Subcutaneous adipose tissue (tissue), 4 donors: ENCODE measurements at places on chromosomes 2 and 18. TPM values are rescaled to one million over a fixed set of nuclear protein-coding genes. Genes with fewer than 3 reads are reported as not detected.

The COX7A2L gene
- 125 TPM for total RNA-seq

The CDK5R2 gene
- not detected for total RNA-seq

The PLEKHB2 gene
- total RNA-seq = 48.6 TPM

The ERMN gene
- 1.9 TPM for total RNA-seq

The MAPK4 gene
- not detected for total RNA-seq

The SLC16A14 gene
- 3.3 TPM for total RNA-seq

The IL1RN gene
- 0.98 TPM for total RNA-seq

The AKAIN1 gene
- not detected for total RNA-seq

The BUB1 gene
- total RNA-seq = 2.4 TPM
